Activated CD8-positive, alpha-beta memory T cell treated with anti-CD3 and anti-CD28 coated beads for 4 hours (primary cell): ENCODE measurements at places on chromosomes 2 and 18.

GRCh38 chr2:9329497-9329896 lies 93.8 kb downstream of the ITGB1BP1 start:
- no peak for DNase-seq

DNA sequence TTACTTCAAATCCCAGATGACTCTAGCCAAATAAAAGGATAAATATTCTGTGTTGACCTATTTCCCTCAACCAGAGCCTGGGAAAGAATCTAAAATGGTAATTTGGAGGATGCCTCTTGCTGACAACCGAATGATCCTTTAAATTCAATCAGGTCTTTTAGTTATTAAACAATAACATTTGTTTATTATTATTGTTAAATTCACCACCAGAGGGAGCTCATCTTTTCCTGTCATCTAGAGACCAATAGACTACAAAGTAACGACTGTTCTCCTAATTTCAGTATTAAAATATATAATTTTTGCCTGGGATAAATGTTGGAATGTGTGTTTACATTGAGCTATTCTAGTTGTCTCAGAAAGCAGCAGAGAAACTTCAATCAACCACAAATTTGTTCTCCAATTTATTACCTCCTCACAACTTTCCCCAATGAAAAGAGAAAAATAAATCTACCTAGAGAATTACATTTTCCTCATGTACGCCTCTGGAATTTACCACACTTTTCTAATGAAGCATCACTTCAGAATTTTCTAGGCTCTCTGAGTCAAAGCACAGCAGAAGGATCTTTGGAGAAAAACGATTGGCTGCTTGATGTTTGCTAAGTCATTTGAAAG lies 142.7 kb downstream of the SCG2 start:
- DNase-seq: no peak

GRCh38 chr2:121209014-121209610 lies 75.9 kb downstream of the TFCP2L1 start:
- no peak for DNase-seq

DNA sequence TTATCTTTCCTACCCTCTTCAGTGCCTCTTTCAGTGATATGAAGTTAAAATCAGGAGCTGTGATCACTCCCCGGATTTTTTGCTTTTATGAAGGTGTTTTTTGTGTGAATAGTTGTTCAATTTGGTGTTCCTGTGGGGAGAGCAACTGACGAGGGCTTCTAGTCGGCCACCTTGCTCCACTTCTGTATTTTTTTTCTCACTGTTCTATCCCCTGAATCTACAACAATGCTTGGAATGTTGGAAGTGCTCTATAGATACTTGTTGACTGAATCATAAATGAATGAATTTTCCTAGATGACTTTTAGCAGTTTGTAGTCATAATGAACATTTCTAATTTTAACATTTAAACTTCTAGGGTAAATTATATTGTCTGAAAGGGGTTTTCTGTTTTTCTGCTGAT lies 247.3 kb downstream of the ZNF385B start:
- no peak for DNase-seq

DNA sequence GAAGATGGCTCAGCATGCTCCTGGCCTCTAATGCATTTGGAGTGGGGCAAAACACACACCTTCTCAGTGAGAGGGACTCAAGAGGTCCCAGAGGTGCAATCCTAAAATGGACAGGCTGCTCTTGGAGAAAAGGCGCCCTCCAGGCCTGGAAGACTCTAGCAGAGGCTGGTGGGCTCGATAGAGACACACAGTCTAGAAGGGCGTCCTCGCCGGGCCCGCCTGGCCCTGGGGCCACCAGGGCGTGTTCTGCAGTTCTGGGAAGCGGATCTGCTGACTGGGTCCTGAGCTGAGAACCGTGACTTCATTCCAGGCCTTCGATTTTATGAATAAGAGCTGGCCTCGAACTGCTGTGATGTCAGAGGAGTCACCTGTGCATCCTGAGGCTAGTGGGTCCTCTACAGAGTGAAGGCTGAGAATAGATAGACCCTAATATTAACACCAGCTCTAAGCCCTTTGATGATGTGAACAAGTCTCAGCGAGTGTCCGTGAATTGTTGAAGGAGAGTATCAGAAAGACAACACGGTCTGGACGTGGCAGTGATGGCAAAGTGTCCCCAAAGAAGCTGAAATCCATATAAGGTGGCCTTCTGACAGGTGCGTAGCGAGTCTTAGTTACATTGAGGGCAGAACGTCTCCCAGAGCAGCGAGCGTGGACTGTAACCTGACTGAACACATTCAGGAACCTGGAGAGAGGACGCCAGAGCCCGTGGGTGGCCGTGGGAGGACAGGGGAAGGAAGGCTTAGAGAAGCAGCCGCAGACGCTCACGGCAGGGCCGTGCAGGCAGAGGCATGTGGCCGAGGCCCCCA lies 136.9 kb downstream of the PTGR3 start:
- DNase-seq: no peak

DNA sequence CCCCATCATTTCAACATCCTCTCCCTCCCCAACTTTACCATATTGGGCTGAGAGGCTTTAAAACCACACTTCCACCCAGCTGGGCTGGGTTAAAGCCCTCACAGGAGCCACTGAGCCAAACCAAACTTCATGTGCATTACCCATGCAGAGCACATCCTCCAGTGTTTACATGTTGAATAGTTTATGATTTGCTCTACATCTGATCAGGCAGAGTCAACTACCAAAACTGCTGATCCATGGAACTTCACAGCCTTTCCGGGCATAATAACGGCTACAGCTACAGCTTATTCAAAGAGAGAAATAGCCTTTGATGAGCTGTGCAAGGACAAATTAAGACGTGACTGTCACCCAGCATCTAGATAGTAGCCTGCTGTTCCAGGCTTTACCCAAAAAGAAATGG lies 39.0 kb downstream of the MAIP1 start:
- DNase-seq: no peak

- DNase-seq: no peak
Measured at GRCh38 chr2:84302513-84303412, 156.3 kb downstream of the SUCLG1 start.

DNA sequence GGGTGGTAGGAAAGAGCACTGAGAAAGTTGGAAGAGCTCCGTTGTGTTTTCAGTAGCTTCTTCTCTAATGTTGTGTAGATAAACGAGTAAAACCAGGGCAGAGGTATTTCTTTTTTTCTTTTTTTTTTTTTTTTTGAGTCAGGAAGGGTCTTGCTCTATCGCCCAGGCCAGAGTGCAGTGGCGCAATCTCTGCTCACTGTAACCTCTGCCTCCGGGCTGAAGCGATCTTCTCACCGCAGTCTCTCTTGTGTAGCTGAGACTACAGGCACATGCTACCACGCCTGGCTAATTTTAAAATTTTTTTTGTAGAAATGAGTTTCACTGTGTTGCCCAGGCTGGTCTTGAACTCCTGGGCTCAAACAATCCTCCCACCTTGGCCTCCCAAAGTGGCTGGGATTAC lies 6.6 kb downstream of the GRHL1 start:
- DNase-seq: no peak

GRCh38 chr2:61926531-61927477 lies 21.3 kb downstream of the COMMD1 start:
- no peak for DNase-seq

GRCh38 chr18:76953583-76954233 lies 131.4 kb downstream of the ZNF236 start:
- no peak for DNase-seq

DNA sequence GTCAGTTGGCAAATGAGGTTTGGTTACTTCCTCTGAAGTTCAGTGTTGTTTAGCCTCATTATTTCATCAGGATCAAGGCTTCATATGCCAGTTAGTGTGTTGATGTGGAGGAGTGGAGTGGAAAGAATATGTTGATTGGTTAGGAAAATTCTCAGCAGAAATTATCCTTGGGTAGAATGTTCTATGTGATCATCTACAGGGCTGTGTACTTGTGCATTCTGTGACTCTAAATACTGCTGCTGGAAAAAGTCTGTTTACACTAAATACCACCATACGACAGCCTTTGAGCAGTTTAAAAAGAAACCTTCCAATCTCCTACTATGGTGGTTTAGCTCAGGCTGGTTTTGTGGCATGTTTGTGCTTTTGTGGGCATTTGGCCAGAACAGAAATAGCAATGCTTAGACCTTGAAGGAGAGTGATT lies 25.8 kb downstream of the CAB39 start:
- no peak for DNase-seq

DNA sequence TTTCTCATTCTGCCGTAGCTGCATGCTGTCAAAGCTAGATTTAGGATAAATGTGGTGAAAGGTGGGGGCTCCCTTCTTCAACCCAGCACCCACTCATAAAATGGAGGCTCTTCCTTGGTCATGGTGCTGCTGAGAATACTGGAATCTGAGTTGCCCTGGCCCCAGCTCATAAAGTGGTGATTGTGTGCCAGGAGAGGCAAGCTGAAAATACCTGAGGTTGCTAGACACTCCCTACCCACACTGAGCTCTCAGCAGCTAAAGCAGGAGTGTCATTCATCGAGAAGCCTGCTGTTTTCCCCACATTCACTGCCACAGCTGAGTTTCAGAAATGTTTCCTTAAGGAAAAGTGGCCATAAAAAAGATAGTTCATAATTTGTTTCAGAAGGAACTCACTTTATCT lies 297.1 kb upstream of the RBMS1 start:
- no peak for DNase-seq

GRCh38 chr2:1856475-1856874 lies 112.2 kb upstream of the PXDN start:
- DNase-seq: no peak

DNA sequence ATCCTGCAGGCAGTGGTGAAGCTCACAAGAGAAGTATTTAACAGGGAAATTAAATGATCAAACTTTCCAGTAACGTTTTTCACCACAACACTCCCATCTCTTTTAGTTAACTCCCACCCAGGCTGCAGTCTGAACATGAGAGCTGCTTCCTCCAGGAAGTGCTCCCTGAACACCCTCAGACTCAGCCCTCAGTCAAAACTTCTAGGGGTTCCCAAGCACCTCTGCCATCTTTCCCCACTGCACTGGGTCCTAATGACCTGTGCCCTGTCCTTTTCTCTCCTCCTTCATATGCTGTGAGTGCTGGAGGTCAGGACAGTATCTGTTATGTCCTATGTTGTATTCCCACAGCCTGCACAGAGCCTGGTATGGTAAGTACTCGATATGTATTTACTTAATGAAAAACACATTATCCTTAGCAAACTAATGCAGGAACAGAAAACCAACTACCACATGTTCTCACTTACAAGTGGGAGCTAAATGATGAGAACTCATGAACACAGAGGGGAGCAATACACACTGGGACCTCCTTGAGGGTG lies 49.2 kb upstream of the ASPRV1 start:
- DNase-seq: no peak

DNA sequence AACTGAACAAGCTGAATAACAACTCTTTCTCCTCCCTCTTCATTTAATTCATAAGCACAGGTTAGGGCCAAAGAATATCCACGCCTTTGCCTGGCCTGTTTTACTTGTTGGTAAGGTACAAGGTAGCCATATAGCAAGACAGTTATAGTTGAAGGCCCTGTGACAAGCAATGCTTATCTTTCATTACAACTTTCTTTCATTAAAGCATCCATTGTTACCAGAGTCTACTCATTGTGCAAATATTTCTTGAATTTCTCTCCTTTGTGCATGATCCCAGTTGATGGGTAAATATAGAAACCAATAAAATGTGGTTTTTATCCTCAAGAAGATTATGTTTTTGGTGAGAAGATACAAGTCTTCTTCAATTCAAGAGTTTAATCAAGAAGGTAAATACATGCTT lies 140.2 kb downstream of the UBE2E3 start:
- DNase-seq: no peak

- no peak for DNase-seq
Measured at GRCh38 chr18:45168866-45169600, 446.2 kb upstream of the SLC14A2 start.

- DNase-seq: no peak
Measured at GRCh38 chr2:32061973-32062861, 1.1 kb upstream of the SPAST start.
